ENCODE measurements at places on chromosomes 6 and 20.

- no peak for DNase-seq
Measured at GRCh38 chr6:7304821-7305220, 8.2 kb downstream of the SSR1 start.

DNA sequence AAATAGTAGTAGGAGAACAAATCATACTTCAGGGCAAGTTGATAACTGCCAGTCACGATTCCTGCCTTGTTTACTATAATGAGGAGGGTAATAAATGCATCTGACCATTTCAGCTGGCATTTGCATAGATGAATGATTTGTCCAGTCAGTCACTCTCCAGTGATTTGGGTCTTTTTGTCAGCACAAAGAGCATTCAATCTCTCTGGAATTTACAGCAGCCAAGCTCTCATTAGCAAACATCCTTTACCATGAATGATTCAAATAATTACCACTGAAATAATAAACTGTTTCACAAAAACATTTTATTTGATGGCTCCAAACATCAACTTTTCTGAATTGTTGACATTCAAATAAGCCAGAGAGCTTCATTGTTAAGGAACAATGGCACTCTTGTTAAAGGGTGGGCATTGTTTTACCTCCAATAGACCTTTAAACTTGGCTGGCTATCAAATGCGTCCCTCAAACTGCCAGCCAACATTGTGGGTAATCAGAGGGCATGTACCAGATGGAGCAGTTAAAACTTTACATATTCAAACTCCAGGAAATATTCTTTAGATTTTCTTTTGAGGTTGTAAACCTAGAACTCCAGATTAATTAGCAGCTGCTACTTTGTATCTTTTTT is 30.0 kb upstream of the FBXL4 start:
- DNase-seq: no peak

DNA sequence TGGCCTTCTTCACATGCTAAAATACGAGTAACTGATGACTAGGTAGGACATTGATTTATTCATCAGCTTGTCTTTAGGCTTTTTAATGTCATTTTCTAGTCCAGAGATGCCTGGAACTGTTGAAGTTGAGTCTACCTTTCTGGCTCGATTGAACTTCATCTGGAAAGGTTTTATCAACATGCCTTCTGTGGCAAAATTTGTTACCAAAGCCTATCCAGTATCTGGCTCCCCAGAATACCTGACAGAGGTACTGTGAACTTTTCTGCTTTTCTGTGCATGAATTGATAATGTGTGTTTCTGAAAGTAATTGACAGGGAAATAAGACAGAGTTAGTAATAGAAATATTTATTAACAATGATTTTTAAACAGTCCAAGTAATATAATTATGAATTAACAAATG is 71.0 kb downstream of the PHF3 start:
- DNase-seq: no peak

DNA sequence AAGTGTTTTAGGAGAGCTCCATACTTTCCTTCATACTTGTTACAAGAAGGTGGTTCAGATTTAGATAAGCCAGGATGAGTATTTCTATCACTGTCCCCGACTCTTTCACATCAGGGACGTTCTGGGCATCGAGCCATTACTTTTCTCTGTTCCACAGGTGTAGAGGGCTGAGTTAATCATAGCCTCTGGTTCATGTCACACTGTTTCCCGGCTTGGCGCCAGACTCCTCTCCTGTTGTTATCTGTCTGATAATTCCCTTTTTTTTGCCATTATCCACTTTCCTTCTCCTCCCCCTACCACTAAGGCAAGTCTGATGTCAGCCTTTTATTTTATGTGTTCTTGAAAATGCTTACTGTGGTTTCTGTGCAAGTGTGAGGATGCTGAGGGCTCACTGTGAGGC is 593.4 kb downstream of the UTRN start:
- no peak for DNase-seq

- DNase-seq: no peak
Measured at GRCh38 chr6:14153228-14153627, 35.7 kb downstream of the CD83 start.

DNA sequence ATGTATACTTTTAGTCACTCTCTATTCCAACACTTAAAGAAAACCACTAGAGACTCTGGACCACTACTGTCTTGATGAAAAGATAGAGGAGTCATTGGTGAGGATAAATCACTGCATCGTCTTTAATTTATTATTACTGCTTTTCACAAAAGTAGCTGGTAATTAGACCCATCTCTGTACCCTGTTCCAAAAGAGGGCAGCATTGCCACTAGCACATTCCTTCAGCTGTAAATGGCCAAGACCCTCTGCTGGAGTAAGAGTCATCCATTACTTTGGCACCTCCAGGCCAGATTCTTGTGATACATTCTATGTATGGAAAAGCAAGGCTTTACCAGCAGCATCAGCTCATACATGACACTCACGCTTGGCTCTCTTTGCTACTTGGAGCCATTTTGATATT is 49.5 kb upstream of the PREP start:
- DNase-seq: no peak

GRCh38 chr6:79847426-79847825 is 99.9 kb downstream of the ELOVL4 start:
- no peak for DNase-seq

DNA sequence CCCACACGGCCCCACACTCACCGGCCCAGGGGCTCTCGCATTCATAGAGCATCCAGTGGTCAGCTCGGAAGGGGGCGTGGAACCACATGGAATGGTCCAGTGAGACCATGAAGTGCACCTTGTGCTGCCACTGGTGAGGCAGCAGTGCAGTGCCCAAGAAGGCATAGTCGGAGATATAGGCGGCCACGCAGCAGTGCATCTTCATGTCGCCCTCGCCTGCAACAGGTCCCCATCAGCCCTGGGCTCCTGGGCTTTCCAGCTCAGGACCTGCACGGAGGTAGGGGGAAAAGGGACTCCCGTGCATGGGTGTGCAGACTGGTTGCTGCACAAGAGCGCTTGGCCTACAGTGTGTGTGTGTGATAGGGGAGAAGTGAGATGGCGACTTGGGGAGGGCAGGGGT is 9.9 kb downstream of the SNX21 start:
- no peak for DNase-seq

- no peak for DNase-seq
Measured at GRCh38 chr6:13044390-13044789, 283.9 kb downstream of the TBC1D7 start.

- no peak for DNase-seq
Measured at GRCh38 chr6:34305982-34306708, 57.3 kb upstream of the SMIM29 start.

DNA sequence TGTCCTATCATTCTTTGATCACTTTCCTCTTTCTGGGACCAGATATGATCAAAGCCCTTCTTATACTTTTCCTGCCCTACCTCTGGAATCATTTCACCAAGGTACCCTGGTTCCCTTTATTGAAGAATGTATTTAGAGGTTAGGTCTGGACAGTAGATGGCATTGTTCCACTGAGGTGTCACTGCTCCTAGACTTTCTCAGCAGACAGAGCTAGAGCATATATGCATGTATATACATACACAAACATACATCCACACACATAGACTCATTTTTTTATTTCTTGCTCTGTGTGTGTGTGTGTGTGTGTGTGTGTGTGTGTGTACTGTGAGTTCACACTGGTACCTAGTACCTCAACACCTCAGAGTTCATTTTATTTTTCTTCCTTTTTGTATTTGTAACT is 40.9 kb downstream of the PTPRA start:
- DNase-seq: no peak

- DNase-seq: no peak
Measured at GRCh38 chr6:53929821-53930120, 135.0 kb downstream of the LRRC1 start.

- no peak for DNase-seq
Measured at GRCh38 chr6:76834399-76834798, 628.9 kb downstream of the HTR1B start.

DNA sequence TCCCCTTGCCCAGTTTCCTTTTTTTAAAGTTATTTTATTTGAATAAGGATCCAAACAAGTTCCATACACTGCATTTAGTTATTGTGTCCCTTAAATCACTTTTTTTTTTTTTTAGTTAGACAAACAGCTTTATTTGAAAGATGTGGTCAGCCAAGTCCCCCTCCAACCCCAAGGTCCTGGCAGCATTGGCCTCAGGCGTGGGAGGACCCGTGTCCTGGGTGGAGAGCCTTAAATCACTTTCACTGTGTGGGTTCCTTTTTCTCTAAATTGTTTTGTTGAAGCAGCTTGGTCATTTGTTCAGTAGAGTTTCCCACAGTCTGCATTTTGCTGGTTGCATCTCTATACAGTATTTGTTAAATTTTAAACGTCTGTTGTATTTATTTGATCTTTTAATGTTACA is 5.2 kb upstream of the TBCC start:
- DNase-seq: no peak

DNA sequence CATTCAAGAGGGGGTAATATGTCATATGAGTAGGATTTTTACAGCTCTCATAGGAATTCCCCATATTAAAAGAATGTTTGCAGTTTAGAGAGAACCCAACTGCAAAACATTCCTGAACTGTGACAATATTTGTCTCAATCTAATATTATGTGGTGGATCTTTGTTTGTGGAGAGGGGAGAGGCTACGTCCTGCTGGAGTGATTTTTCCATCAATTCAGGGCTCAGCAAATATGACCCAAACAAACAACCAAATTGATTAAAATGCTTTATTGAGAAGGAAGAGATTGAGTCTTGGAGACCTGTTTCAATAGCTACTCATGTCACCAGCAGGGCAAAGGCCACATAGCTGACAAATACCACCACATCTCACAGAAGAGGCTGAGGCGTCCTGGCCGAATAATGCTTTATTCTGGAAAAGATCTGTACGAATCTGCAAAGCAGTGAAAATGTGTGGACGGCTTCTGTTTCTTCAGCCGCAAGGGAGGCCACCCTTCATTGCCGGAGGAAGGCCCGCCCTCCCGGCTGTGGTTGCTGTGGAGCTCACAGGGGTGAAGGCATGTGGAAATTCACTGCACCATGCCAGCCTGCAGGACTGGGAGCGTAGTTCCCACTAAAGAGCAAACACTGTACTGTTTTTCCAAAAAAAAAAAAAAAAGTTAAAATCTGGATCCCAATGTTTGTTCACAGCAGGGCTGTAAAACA is 89.7 kb upstream of the QKI start:
- DNase-seq: no peak

DNA sequence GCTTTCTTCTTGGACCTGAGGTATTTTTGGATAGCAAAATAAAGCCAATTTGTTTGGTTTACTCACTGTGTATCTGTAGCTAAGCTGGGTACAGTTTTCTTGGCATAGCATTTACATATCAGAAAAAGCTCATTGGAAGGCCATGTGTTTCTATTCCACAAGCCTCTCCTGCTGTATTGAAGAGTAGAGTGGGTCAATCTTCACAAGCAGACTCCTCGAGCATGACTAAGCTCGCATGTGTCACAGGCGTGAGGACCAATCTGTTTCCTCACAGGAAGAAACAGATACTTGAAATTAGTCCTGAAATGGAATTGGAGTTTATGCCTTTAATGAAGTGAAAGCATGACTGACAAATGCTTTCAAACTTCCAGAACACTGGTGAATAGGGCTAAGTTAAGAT is 1279.0 kb upstream of the MAP3K7 start:
- DNase-seq: no peak

GRCh38 chr6:150202404-150202803 is 59.6 kb downstream of the PPP1R14C start:
- DNase-seq: no peak

DNA sequence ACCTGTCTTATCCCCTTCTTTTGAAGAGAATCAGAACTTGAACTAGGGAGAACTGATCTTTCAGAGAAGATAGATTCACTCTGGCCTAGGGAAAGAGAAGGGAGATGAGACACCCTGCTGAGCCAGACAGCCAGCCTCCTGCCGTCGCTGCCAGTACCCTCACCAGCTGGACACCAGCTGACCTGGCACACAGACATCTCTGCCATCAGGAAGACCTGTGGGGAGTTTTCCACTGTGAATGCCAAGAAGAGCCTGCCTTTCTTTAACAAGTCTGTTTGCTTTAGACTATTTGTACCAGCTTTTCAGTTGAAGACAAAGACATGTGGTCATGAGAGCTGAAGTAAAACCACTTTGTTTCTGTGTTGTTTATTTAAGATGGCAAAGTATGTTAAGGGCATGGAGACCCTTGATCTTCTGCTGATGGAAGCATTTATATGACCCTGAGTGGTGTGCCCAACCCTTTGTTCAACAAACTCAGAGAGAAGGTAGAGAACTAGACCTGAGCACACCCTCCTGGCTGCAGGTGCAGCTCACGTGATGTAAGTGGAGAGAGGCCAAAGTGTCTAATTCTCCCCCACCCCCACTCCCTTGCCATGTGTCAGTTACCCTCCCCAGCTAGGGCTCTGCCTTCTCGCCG is 82.3 kb upstream of the SLC24A3 start:
- no peak for DNase-seq

GRCh38 chr20:58677808-58678207 is 14.8 kb upstream of the NPEPL1 start:
- DNase-seq: no peak

- no peak for DNase-seq
Measured at GRCh38 chr6:142380626-142381025, 78.8 kb downstream of the ADGRG6 start.

DNA sequence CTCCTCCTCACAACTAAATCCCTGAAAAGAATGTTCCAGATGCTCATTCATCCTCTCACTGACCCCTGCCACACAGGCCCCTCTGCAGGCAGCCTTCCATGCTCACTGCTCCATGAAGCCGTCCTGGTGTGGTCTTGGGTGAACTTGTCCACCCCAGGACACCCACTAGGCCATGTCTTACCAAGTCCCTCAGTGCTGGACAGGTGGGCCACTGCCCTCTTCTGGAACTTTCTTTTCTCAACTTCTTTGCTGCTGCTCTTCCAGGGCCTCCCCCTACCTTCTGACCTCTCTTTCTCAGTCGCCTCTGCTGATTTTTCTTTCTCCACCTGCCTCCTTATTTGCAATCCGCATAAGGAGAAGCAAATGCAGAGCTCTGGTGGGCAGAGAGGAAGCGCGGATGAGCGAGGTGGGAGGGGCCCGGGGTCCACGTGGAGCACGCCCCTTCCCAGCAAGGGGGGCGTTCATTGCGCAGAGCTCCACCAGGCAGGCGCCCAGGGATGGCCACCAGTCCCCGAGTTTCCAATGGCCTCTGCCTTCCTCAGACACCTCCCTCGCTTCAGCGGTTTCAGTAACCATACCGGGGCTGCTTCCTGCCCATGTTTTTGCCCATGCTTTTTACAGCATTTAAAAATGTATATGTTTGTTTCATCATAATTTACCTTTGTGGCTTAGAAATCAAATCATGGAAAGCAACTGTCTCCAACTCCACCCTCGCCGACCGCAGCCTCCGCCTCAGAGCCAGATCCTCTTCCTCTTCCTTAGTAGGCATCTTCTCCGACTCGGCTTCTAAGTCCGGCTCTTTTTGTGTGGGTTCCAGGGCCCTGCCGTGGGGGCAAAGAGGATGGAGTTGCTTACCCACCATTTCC is 129.6 kb downstream of the ZDHHC14 start:
- DNase-seq: no peak
